ENCODE measurements at places on chromosomes 16 and 17.

DNA sequence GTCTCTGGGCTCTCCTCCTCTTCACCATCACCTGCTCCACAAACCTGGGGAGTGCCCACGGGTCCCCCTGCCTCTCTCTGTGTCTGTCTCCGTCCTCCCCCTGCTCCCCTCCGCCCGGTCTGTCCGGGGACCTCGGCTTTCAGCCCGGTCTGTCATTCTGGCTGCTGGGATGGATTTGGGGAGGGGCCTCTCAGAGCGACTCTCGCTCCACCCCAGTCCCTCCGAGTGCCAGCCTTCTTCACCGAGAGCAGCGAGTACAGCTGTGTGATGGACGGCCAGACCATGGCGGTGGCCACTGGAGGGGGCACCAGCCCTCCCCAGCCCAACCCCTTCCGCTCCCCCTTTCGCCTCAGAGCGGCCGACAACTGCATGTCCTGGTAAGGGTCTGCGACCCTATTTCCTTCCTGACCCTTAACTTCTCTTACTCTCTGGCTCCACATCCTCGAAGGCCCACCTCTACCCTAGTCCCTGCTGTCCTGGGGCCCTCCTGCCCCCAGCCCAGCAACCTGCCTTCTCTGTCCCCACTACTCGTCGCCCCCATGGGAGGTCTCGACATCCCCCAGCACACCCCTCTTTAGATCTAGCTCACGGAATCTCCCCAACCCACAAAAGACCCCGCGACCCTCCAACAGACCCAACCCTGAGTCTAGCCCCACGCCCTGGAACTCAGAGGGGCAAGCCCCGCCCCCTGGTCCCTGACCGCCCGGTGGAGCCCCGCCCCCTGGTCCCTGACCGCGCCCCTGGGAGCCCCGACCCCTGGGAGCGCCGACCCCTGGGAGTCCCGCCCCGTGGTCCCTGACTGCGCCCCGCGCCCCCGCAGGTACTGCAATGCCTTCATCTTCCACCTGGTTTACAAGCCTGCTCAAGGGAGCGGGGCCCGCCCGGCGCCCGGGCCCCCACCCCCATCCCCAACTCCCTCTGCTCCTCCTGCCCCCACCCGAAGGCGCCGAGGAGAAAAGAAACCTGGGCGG is 5.6 kb upstream of the CXCL16 start:
- no peak for DNase-seq

- DNase-seq, result no peak
These were observed 7.0 kb downstream of the INPP5K start for GRCh38 chr17:1509290-1509881.

GRCh38 chr16:61858988-61859387 is 177.2 kb downstream of the CDH8 start:
- DNase-seq, result no peak

GRCh38 chr17:83065660-83066542 is 13.5 kb upstream of the METRNL start:
- DNase-seq, result no peak

- DNase-seq, result no peak
These were observed 26.2 kb upstream of the PMFBP1 start for GRCh38 chr16:72198021-72198711.

GRCh38 chr16:21159281-21159951 is 942 bp downstream of the LDAF1 start:
- no peak for DNase-seq

GRCh38 chr17:75270966-75271232 is at the start of gene MIF4GD:
Gene MIF4GD (minus strand): TSS chr17:75271231. CDS start chr17:75270195, 1,036 bp downstream.
- DNase-seq, result no peak

- no peak for DNase-seq
These were observed 4.3 kb downstream of the CNP start for GRCh38 chr17:41970901-41971331.

- DNase-seq, result no peak
These were observed 53.7 kb downstream of the SF3B3 start for GRCh38 chr16:70577256-70577698.

- no peak for DNase-seq
These were observed 4.2 kb upstream of the MRM1 start for GRCh38 chr17:36597226-36597625.

DNA sequence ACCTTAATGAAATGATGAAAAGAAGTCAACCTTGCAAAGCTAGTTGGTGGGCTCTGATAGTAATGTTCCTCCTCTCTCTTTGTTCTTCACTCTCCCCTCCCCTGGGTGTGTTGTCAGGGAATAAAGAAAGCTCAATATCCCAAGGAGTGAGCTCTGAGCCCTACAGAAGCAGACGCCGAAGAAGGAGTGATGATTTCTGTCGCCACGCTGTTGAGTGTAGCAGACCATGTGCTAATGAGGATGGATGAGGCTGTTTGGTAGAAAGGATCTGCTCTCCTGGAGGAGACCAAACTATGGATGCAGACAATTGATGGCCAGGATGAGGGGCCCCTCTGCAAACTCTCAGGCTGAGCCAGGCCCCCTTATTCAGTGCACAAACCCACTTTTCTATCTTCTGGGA is 140.0 kb upstream of the DNAH9 start:
- DNase-seq, result no peak

DNA sequence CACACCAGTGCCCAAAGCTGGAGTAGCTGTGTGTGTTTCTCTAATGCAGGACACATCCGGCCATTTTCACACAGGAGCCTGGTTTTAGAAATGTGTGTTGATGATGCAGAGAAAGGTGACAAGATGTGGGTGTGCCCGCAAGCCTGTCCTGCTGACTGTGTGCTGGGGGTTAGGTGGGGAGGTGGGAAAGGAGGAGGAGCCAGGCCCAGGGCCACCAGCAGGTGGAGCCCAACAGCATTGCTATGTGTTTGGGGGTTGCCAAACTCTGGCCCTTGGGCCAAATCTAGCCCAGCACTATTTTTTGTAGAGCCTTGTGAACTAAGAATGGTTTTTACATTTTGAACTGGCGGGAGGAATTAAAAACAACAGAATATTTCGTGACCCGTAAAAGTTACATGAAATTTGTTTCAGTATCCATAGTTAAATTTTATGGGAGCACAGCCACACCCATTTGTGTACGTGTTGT is 61.7 kb upstream of the LGALS9 start:
- DNase-seq, result no peak

DNA sequence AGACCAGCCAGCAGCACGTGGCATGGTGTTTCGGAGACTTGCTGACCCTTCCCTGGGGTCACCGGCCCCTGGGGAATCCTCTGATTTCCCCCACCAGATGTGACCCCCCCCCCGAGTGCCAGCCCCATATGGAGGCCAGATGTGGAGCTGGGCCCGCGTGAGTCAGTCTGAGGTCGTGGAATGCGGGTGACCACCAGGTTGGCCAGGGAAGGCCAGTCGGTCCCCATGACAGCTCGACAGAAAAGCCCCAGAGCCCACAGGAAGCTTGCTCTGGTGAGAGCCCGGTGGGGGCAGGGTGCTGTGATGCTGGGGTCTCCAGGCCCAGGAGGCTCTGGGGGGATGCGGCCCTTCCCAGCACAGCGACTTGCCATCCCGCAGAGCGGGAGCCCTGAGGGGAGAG is 209.0 kb downstream of the NTN1 start:
- no peak for DNase-seq

- no peak for DNase-seq
These were observed 6.3 kb upstream of the PRKAR1A start for GRCh38 chr17:68505951-68506350.

DNA sequence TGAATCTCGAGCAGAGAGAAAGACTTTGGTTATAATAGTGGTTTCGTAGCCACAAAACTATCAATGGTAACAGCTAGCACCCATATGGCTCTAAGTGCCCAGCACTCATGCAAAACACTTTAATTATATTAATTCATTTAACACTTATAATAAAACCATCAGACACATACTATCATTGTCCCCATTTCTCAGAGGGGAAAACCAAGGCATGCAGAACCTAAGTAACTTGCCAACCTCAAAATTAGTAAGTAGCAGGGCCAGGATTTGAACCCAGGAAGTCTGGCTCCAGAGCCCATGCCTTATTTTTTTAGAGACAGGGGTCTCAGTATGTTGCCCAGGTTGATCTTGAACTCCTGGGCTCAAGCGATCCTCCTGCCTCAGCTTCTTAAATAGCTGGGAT is 145.6 kb upstream of the HS3ST2 start:
- no peak for DNase-seq

DNA sequence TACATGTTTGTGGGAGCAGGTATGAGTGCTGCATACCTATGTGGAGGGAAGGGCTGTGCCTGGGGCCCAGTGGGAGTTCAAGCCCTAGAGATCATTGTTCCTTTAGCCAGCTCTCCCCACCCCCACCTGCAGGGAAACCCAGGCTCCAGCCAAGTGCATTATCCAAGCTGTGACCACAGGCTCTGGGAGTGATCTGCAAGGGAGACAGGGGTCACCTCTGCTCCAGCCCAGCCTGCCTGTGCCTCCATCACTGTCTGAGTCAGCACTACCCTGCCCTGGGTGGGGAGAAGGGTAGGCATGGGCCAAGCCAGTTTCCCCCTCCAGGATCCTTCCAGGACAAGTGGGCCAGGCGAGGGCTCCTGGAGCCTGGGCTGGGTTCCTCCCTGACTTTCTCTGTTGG is 32.1 kb upstream of the SBK1 start:
- no peak for DNase-seq

Measured in NCI-H748 treated with DMSO at 0.1 percent for 48 hours (cell line).